ENCODE measurements at places on chromosomes 2 and 18.
A peak's percentile ranks its signal among the peaks of the same experiment; 100 is the strongest.

DNA sequence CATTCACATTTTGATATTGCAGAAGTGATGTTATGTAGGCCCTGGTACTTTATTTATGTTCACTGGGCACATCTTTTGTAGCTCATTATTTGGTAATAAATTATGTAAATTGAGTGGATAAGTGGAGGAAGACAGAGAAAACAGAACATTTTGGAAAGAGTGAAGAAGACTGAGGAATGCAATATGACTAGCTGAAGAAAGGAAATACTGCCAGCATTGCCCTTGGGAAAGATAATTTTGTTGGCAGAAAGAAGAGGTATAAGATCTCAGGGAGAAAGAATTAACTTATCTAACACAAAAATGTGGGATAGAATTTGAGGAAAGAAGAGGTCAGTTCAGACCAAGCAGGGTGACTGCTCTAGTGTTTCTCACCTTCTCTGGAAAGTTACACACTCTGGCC lies 118.8 kb downstream of the TTC27 start:
- no peak for DNase-seq

- no peak for DNase-seq
Measured at GRCh38 chr18:3710712-3711301, 260.8 kb downstream of the TGIF1 start.

DNA sequence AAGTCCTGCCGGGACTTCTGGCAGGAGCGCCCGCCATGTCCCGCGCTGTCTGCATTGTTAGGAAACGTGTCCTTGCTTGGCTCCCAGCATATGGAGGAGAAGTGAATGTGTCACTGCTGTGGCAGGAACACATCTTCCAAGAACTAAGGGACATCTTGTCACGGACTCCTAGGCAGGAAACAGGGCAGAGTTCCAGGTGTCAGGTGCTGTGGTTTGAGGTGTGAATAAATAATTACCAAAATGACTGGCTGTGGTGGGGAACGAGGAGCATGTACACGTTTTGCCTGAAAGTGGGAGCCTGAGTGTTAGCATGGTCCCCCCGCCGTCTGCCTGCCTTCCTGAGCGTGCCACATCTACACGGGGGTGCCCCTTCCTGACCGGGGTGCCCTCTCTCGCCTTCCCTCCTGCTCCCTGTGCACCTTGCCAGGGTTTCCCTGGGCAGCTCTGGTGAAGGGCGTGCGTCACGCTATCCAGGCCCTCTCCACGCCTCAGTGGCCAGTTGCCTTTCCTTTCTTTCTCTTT lies 237.5 kb downstream of the LDLRAD4 start:
- peak; percentile 21 for DNase-seq

- DNase-seq: no peak
Measured at GRCh38 chr2:201369775-201370174, 12.6 kb upstream of the FLACC1 start.

GRCh38 chr2:162006337-162006736 lies 67.7 kb downstream of the DPP4 start:
- no peak for DNase-seq

DNA sequence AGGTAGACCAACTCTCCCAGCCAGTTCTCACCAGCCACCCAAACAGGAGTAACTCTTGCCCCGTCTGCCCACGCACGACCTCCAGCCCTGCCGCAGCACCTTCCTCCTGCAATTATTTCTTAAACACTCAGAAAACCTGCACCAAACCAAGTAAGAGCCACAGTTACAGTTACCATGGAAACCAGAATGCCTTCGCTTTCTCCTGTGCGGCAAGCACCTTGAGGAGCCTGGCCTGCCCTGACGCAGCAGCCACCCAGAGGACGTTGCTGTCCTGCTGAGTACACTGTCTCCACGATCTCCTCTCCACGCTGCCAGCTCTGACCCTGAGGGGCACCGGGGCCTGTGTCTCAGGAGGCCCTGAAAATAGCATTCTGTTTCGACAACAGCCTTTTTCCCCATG lies 94.3 kb upstream of the SMIM21 start:
- no peak for DNase-seq

DNA sequence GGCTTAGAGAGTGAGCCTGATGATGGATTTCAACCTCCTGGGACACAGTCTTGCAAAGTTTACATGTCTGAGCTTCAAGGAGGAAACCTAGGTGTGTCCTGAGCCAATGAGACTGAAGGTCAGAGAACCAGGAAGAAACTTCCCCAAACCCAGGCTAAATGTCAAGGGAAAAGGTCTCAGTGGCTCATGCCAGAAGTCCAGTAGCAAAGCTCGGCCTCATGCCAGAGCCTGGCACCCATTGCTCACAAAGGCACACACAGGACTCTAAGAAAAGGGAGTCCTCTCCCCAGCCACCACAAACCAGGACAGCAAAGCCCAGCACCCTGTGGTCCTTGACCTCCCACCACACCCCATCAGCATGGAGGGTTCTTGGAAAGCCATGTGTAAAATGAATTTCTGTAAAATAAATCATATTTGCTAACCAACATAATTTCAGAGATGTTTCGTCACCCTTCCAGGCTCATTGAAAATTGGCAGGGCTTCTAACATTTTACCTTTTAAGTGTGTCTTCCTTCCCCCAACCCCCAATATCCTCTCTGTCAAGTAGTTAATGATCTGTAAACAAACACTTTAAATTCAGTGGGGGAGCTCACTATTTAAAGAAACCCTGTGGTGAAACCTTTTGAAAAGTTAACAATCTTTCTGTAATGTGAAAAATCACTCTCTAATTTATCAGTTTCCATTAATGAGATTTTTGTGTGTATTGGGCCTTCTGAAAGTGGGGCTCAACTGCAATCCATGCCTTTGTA lies 77.1 kb downstream of the BCL11A start:
- no peak for DNase-seq

GRCh38 chr2:143422681-143423080 lies 293.5 kb downstream of the ARHGAP15 start:
- DNase-seq: no peak

DNA sequence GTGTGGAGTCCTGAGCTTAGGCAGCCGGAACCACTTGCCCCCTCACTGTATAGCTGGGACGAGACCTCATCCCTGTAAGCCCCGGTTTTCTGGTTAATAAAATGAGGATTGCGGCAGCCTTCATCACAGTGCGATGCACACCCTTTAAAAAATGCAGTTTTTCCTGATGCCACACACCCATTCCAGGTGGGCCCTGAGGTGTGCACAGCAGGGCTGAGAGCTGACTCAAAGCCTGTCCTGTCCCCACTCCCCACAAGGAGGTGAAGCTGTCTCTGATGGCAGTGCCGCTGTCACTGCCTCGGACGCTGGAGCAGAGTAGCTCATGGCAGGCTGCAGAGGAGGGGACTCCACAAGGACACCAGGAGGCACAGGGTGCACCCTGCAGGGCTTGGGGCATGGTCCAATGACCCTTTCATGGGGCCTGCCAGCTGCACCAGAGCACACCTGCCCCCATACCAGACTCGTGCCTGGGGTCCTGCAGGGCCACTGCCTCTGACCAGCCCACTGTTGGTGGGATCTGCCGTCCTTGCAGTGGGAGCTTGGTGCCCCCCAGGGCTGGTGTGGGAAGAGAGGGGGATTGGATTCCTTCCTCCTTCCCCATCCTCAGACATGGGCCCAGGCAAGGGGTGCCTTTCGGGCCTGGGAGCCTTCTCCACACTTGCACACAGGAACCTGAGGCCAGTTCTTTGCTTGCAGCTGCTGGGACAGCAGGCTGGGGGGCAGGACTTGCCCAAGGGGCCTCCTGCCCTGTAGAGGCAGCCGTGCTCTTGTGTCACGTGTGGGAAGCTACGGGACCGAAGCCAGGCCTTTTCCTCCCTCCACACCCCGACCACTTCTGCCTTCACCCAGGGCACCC lies 22.8 kb downstream of the GPC1 start:
- no peak for DNase-seq

- no peak for DNase-seq
Measured at GRCh38 chr18:41347057-41347456, 608.0 kb upstream of the PIK3C3 start.

GRCh38 chr2:186130748-186131641 lies 355.1 kb upstream of the ZC3H15 start:
- no peak for DNase-seq

DNA sequence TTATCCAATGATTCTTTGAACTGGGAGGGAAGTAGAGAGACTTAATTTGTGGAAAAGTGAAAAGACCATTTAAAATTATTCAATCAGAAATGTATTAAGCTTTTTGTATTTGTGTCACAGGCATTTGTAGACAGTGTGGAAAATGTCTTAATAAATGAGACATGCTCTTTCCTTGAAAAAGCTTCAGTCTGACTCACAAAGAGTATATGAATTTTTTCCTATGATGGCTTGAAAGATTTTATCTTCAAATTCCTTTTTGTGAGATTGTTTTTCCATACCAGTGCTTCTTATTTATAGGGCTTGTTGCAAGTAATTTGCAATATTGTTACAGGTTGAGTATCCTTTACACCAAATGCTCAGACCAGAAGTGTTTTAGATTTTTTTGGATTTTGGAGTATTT lies 39.5 kb downstream of the STON1 start:
- DNase-seq: no peak

DNA sequence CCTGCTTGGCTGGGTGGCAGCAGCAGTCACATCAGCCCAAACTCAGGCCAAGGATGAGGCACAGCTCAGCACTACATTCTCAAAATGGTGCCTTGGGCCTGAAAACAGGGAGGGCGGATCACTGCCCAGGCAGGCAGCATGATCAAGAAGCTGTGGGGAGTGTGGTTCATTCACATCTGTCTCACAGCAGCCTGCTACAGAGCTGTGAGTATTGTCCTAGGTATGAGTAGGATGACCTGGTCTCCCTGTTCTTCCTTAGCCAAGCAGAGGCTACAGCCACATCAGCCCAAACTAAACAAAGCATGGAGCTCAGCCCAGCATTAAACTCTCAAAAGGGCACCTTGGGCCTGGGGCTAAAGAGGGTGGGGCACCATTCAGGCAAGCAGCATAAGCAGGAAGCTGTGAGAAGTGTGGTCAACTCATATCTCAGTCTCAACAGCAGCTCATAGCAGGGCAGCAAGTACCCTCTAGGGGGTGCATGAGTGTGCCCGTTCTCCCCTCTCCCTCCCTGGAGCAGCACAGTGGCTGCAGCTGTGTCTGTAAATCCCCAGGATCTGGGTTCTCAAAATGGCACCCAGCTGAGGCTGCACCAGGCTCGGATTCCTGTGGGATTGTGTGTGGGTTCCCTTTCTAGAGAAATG lies 139.6 kb downstream of the TRABD2A start:
- peak; percentile 8 for DNase-seq

Measured in activated T-helper 1 cell treated with Interleukin-2 at 50 U/mL for 16 hours (primary cell).